ENCODE measurements at places on chromosomes 11 and 22.
A peak's percentile ranks its signal among the peaks of the same experiment; 100 is the strongest.

DNA sequence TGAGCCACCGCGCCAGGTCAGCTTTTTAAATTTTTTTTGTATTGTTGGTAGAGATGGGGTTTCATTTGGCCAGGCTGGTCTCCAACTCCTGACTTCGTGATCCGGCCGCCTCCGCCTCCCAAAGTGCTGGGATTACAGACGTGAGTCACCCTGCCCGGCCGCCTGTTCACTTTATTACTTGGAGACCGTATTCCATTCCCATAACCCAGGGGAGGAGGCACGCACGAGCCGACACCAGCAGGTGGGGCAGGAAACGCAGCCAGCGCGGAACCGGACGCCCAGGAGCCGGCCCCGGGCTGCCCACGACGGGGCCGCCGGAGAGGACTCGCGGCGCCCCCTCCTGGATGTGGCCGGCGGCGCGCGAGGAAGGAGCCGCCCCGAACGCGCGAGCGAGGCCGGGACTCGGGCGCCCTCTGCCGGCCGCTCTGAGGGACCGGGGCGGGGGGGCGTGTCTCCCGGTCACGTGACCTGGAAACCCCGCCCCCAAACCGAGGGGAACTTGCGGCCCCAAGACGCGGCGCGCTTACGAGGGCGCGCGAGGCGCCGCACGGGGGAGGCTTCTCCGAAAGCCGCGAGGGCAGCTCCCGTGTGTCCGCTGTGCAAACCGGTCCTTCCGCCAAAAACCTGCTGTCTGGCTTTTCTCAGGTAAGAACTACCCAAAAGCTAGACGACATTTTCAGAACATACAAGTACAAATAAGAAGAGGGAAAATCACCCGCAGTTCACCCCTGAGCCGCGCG, 11.6 kb upstream of the RNH1 start:
- DNase-seq: peak; percentile 84

- DNase-seq: no peak
Observed at GRCh38 chr11:113177671-113178070, 136.7 kb upstream of the TTC12 start.

DNA sequence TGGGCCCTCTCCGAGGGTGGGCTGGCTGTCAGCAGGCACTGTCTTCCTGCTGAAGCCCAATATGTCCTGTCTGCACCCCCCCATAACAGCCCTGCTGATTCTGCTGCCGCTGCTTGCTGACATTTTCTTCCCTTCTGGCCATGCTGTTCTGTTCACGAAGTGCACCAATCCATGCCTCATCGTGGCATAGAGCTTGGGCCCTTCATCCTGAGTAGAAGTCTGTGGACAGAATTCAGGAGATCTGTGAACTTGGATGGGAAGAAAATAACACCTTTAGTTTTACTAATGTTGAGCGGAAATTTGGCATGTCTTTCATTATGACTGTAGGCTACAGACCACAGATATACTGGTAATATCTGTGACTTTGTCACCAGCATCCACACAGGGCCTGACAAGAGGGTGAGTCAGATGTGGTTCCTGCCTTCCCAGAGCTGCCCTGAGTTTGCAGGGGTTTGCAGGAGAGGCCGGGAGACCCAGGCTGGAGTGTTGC, 14.1 kb upstream of the KIAA0930 start:
- DNase-seq: no peak

DNA sequence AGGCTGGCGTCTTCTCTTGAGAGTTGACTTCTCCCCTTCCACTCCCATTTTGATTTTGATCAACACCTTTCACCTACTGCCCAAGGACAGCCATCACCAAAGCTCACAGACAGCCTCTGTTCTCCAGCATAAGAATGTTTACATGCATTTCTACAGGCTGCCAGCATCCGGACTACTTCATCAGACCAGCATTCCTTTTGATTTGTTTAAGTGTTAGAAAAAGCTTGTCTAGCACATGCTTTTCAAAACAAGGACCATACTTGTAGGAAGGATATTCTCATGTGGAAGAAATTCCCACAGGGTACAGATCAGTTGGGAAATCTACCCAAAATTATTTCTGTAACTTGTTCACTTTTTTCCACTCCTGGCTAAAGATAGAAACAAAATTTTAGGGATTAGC, 6.2 kb upstream of the KCNA4 start:
- no peak for DNase-seq

- no peak for DNase-seq
Observed at GRCh38 chr22:41805639-41806038, 5.2 kb downstream of the CCDC134 start.

DNA sequence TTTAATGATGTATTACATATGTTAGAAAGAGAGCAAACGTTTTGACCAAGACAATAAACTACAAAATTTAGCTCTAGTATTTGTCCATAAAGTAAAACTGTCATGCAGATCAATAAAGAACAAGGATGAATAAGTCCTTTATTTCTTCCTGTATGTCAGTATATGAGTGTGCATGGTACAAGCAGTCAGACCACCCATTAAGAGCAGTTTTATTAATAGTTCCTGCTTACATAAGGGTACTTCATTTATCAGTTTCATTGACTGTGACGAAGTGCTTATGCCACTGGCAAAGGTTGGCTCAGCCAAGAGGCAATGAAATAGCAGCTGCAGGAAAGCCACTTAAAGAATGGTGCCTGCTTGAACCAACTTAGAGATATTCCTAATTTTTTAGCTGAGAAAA, 913.0 kb upstream of the CNTN5 start:
- DNase-seq: no peak

DNA sequence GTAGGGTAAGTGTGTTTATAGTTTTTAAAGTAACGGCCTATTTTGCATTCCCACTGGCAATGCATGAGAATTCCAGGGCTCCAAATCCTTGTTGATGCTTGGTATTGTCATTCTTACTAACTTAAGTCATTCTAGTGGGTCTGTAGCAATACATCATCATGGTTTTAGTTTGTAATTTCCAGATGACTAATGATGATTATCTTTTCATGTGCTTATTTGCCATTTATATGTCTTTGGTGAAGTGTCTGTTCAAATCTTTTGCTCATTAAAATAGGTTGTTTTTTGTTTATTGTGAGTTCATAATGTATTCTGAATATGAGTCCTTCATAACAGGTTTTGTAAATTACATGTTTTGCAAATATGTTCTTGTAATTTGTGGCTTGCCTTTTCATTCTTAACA, 31.2 kb downstream of the MTMR3 start:
- no peak for DNase-seq

GRCh38 chr11:74203966-74204365, 32.9 kb downstream of the PPME1 start:
- DNase-seq: no peak

- no peak for DNase-seq
Observed at GRCh38 chr11:2874963-2875362, 10.6 kb downstream of the CDKN1C start.

GRCh38 chr22:47593911-47594311, 831.5 kb downstream of the TBC1D22A start:
- DNase-seq: no peak

All from activated effector memory CD4-positive, alpha-beta T cell treated with Interleukin-2 at 50 U/mL for 16 hours (primary cell).